Subcutaneous preadipocyte (primary cell): ENCODE measurements at places on chromosomes 4 and X. TPM values are rescaled to one million over a fixed set of nuclear protein-coding genes. Genes with fewer than 3 reads are reported as not detected.

Gene CXorf65
- not detected in 2 replicates for total RNA-seq

Gene TLR6
- total RNA-seq = 3.1 and 3.7 TPM in 2 replicates

Gene MTMR8
- 0.59 and 0.73 TPM in 2 replicates for total RNA-seq

Gene PCDH19
- under 0.01 TPM in 1 of 2 replicates, not detected in the other for total RNA-seq

Gene RTL3
- not detected in 2 replicates for total RNA-seq

Gene GYPA
- not detected in 2 replicates for total RNA-seq

Gene MED14
- 16.2 and 20.1 TPM in 2 replicates for total RNA-seq

Gene ZNF630
- total RNA-seq = 0.98 and 1.1 TPM in 2 replicates

Gene CLDN34
- total RNA-seq = not detected in 2 replicates

Gene UGT2A1
- not detected in 2 replicates for total RNA-seq

Gene CENPE
- total RNA-seq = 25.4 TPM in 2 replicates

Gene PAGE4
- total RNA-seq = not detected in 2 replicates

Gene LNX1
- 0.78 and 6.2 TPM in 2 replicates for total RNA-seq

Gene SMIM43
- total RNA-seq = under 0.01 and 0.20 TPM in 2 replicates

Gene ARHGAP24
- total RNA-seq = 52.0 and 59.9 TPM in 2 replicates

Gene H2BW2
- total RNA-seq = not detected in 2 replicates

Gene MAGEA10
- not detected in 2 replicates for total RNA-seq

Gene POU4F2
- not detected in 2 replicates for total RNA-seq

Gene SYP
- total RNA-seq = 0.20 and 0.37 TPM in 2 replicates

Gene NKX3-2
- under 0.01 TPM in 1 of 2 replicates, not detected in the other for total RNA-seq

Gene DGAT2L6
- not detected in 2 replicates for total RNA-seq

Gene UGT2B17
- not detected in 2 replicates for total RNA-seq

Gene SPANXD
- total RNA-seq = not detected in 2 replicates

Gene FAAH2
- total RNA-seq = not detected in 2 replicates

Gene TMEM35A
- 1.6 and 2.2 TPM in 2 replicates for total RNA-seq

Gene NLGN4X
- not detected in 2 replicates for total RNA-seq

Gene DUSP9
- total RNA-seq = under 0.01 TPM in 1 of 2 replicates, not detected in the other

Gene PABPC1L2A
- not detected in 2 replicates for total RNA-seq
